ENCODE measurements at places on chromosomes 12 and 14.

DNA sequence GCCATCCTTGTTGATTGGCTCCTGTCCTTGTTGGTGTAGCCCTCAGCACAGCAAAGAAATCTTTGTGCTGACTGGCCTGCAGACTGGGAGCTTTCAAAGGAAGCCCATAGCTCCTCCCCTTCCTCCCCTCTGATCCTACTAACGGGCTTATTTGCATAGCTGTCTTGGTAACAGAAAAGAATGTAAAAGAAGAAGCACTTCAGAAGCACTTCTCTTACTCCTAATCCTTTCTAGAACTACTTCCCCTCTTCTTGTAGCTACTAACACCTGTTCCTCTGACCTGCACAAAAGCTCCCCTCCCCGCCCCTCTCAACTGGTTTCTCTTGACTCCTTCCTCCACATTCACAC, 14.3 kb upstream of the RIC8B start:
- DNase-seq = no peak

- no peak for DNase-seq
Measured at GRCh38 chr14:72615451-72616121, 278.3 kb downstream of the DPF3 start.

DNA sequence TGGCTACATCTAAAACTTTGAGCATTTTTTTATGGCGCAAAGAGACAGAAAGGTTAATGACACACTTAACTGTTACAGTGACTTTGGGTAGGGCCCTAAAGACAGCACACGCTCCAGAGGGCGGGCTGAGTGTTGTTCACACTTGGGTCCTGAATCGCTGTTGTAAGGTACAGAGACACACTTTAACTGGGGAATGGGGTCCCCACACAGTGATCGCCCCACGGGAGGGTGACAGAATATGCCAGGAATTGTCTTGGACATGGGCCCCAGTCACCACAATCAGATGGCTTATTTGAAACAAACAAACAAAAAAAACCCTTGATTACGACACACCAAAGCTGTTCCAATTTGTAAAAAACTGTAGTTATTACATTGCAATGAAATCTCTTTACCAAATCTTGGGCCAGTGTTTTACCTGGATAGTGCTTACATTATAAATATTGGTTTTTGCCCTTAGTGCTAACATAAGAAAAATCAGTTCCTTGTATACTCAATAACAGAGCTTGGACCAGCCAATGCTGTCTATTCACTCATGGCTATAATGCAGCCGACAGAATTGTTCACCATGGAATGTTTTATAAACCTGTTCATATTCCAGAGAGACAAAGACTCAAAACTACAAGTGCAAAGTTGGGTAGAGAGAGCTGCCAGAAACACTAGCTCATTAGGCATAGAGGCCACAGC, 28.3 kb downstream of the KCTD10 start:
- DNase-seq = no peak

- DNase-seq = no peak
Measured at GRCh38 chr12:56877195-56878009, 56.8 kb downstream of the SDR9C7 start.

- DNase-seq = no peak
Measured at GRCh38 chr12:94754653-94755052, 104.3 kb upstream of the TMCC3 start.

DNA sequence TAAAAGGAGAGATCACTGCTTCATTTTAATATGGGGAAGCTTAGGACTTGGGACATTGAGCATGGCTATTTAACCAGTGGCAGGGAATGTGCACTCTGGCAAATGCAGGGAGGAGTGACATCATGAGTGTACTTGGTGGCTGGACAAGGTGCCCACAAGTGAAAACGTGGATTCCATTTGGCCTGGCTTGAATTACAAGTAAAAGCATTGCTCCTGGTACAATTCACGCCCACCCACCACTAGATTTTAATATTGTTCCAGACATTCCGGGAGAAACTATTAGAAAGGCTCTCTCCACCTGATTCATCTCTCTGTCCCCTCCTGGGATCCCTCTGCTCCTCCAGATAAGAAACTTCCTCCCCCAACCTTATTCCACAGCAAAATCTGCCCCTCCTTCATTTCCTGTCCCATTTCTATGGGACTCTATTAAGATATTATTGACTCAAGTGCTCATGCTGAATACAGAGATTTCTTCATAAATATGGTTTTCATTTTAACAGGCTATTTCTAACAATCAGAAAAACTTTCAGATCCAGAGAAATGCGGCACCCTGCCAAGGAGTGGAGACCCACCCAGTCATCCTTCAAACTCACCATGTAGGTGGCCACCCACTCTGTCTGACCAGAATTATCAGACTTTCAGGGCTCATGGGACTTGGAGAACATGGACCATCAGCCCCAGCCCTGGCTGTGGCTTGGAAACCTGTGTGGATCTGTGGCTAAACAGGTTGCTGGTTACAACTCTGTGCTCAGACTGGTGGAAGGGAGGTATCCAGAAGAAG, 43.2 kb downstream of the SSPN start:
- no peak for DNase-seq

DNA sequence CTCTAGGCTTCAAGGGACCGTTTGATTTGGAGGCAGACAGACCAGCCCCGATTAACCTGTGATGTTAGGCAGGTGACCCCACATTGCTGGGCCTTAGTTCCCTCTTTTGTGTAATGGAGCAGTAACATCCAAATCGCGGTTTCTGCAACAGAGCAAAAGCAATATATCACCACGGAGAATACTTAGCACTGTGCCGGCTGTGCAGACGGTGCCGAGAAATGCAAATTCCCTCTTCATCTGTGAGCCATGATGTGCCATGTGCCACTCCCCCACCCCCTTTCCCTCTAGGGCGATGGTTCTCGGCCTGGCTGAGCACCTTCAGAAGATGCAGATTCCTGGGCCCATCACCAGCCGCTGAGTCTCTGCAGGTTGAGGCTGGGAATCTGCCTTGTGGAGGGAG, 10.9 kb downstream of the BCL7A start:
- DNase-seq = no peak

- no peak for DNase-seq
Measured at GRCh38 chr12:120961604-120962531, 16.5 kb upstream of the HNF1A start.

- DNase-seq = peak; percentile 56
Measured at GRCh38 chr12:128069359-128069997, 197.5 kb upstream of the TMEM132C start.

DNA sequence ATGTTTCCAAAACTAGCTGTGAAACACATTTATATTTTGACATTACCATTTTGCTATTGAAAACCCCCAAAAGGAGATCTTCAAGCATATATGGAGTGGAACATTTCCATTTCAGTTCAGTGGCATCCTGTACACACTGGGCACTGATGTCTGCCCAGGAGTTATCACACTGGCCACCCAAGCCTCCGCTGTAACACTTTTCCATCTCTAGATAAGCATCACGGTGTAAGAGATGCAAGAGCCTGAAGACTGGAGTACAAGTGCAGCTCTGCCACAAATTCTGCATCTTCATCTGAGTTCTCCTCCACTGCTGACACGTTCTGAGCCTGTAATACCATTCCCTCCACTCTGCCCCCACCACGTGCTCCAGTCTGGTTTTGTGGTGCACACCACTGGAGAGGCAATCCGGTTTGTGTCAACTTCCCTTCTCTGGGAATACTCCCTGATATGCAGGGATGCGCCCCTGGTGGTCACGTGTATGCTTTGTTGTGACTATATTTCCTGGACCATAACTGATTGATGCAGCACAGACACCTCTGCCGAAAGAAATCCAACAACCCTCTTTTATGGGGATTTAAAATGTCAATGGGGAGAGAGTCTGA, 12.7 kb downstream of the SPTLC2 start:
- no peak for DNase-seq

DNA sequence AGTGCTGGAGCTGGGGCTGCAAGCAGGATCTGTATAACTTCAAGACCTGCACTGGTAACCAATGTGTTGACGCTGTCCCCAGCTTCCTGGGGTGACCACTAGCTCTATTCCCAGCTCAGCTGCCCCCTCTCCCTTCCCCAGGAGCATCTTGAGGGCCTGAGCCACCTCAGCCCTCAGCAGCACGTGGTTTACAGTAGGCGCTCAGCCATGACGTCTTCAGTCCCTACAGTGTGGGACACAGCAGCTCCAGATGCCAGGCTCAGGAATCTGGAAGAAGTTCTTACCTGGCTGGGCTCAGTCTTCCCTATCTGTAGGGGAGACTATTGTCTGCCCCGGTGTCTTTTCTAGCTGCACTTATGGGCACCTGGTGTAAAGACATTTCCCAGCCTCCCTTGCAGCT, 8.6 kb downstream of the SDS start:
- DNase-seq = no peak

DNA sequence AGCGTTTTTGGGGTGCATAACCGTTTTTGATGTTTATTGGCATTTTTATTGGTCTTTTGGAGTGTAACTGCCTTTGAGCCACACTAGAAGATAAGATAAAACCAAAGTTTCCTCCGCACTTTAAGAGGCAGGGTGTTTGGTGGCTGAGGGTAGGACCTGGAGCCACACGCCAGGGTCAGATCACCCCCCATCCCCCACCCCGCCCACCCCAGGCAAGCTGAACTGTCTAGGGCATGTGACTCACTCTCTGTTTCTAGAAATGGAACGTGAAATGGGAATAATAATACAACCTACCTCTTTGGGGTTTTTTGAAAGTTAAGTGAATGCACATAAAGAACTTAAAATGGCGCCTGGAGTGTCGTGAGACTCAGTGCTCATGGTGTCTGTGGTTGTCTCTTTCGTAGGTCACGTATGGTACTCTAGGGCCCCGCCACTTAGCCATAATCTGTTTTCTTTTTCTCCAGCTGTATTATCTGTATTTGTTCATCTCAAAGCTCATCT, 56.0 kb downstream of the PPP2R5C start:
- DNase-seq = peak; percentile 65

GRCh38 chr12:49233842-49234526, 30.9 kb upstream of the TUBA1C start:
- DNase-seq = peak; percentile 55

- DNase-seq = no peak
Measured at GRCh38 chr14:88856786-88857366, 32.4 kb downstream of the TTC8 start.

- no peak for DNase-seq
Measured at GRCh38 chr14:86364634-86365033, 834.7 kb downstream of the FLRT2 start.

DNA sequence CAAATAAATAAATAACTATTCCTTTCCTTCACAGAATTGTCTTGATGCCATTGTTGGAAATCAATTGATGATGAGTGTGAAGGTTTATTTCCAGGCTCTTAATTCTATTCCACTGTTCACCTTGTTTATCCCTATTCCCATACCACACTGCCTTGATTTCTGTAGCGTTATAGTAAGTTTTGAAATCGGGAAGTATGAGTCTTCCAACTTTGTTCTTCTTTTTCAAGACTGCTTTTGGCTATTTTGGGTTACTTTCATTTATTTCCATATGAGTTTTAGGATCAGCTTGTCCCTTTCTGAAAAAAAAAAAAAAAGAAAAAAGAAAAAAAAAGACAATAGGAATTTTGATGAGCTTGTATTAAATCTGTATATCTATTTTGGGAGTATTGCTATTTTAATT, 9.3 kb upstream of the CDK2AP1 start:
- no peak for DNase-seq

GRCh38 chr14:23307687-23308644, 1.3 kb downstream of the BCL2L2 start:
- DNase-seq = no peak

- DNase-seq = no peak
Measured at GRCh38 chr14:41644606-41645005, 37.9 kb downstream of the LRFN5 start.

- DNase-seq = no peak
Measured at GRCh38 chr14:65301862-65302539, 110.5 kb upstream of the FUT8 start.

DNA sequence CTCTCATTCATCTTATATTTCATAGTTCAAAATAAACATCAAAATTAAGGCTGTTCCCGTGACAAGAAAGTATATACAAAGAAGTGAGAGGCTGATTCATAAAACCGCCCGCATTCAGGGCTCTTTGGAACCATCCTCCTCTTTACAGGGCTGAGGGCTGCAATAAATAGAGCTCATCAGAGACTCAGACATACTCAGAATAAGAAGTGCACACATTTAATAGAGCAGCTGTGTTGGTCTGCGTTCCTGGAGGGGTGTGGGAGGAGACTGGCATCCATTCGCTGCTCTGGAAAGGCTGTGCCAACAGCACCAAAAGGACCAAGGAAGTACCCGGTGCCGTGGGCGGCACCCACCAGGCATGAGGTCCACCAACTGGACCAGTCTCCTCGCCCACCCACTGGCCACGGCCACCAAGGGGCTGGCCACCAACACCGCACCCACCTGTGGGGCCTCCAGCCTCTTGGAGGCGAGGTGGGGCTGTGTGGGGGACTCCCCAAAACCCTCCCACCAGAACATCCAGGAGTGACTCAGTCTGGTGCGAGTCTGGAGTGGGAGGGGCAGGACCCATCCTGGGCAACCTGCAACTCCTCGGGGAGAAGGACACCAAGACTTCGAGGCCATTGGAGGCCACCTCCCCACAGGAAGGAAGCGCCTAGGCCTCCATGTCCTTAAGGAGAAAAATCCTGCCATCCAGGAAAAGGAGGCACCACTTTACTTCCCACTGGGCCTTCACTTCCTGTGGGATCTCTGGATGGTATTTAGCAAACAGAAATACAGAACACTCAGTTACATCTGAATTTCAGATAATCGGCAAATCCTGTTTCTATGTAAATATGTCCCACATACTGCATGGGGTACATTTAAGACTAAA, 32.7 kb downstream of the VCPKMT start:
- peak; percentile 83 for DNase-seq

DNA sequence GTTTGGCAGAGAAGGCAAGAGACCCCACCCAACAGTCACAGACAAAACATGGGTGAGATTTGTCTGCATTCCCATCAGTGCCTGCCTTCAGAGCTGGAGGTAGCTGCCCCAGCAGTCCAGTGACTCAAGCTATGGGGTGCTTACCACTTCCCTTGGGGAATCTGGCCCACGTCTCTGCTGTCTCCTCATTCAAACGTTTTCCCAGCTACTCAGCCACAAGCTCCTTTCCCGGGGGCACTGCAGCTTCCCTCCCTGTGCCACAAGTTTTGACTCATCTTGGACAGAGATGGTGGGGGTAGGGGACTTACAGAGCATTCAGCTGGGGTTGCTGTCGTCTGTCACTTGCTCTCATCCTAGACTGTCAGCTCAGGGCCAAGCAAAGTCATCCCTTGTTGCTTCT, 66.6 kb downstream of the FBXL14 start:
- peak; percentile 46 for DNase-seq

GRCh38 chr14:62079038-62079437, 316.8 kb downstream of the SNAPC1 start:
- DNase-seq = no peak

DNA sequence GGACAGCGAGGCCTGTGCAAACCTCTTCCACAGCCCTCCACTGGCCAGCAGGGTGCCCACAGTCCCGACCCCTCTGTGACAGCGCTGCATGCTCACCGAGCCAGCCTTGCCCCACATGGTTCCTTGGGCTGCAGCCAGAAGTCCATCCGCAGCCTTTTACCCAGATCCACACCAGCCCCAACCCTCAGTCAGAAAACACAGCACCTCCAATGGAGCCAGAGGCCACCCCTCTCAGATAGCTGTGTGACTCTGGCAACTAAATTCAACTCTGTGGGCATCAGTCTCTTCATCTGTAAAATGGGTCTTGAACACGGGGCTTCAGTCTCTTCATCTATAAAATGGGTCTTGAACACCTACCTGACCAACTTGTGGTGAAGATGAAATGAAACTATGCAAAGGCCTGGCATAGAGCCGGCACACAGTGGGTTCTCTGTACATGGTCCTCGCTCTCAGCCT, 38.0 kb downstream of the NFKBIA start:
- no peak for DNase-seq

- no peak for DNase-seq
Measured at GRCh38 chr12:133204264-133204603, 22.9 kb downstream of the ZNF268 start.

- DNase-seq = no peak
Measured at GRCh38 chr12:96766232-96766631, 140.8 kb upstream of the NEDD1 start.

Measured in activated CD8-positive, alpha-beta memory T cell treated with anti-CD3 and anti-CD28 coated beads, Interleukin-2, amount 50 U/mL, for 48 hours (primary cell).